ENCODE measurements at places on chromosomes 12 and 14.

GRCh38 chr14:103686831-103687485, 28.3 kb downstream of the XRCC3 start:
- no peak for DNase-seq

DNA sequence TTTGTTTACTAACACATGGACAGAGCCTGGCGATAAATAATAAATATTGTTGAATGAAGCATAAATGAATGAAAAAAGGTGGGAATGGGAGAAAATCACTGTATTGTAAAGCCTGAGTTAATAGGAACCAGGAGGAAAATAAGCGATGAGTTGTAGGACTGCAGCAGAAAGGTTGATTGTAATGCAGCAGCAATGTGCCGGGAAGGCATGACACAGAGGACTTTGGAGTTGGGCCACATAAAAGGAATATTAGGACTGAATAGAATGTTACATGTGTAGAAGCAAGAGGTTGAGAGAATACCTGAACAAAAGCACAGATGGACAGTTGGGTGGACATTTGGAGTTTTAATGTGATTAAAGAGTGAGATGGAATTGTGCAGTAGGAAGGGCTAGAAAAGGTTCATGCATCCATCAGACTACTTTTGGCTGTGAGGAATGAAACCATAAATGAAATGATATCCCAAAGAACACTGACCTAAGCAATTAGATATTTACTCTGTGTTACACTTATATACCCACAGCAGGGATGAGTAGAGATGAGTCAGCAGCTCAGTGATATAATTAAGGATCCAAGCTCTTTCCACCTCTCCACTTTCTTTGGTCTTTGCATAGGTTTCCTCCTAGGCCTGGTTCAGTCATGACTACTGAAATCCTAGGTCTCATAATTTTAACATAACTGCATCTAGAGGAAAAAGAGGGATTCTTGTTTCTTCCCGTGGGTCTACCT, 55.4 kb downstream of the CCER1 start:
- DNase-seq: no peak

DNA sequence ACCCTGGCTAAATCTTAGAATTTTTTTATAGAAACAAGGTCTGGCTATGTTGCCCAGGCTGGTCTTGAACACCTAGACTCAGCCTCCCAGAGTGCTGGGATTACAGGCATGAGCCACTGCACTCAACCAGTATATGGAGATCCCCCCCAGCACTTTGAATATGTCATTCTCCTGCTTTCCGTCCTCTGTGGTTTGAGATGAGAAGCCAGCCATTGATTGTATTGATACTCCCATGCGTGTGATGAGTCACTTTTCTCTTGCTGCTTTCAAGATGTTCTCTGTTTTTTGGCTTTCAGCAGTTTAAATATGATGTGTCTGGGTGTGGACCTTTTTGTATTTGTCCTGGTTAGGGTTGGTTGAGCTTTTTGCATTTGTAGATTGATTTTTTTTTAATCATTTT, 75.2 kb upstream of the DNM1L start:
- no peak for DNase-seq

- no peak for DNase-seq
Measured at GRCh38 chr12:10708862-10709261, 14.3 kb downstream of the YBX3 start.

GRCh38 chr14:91332986-91333649, 84.5 kb downstream of the CCDC88C start:
- DNase-seq: no peak

GRCh38 chr14:30177781-30178180, 250.1 kb upstream of the PRKD1 start:
- no peak for DNase-seq

GRCh38 chr14:91904483-91904882, 37.1 kb upstream of the TC2N start:
- DNase-seq: no peak

DNA sequence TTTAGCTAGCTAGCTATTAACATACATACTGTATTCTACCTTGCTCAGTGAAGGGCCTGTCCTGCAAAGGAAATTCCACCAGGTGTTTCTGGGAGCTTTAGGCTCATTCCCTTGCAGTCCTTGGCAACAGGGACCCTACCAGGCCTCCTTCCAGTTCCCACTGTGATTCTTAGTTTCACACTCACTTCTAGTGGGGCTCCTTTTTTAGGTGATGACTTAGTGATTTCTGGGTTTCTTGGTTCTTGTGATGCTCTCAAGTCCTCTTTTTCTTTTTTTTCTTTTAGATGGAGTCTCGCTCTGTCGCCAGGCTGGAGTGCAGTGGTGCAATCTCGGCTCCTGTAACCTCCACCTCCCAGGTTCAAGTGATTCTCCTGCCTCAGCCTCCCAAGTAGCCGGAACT, 10.4 kb upstream of the STRN3 start:
- no peak for DNase-seq

DNA sequence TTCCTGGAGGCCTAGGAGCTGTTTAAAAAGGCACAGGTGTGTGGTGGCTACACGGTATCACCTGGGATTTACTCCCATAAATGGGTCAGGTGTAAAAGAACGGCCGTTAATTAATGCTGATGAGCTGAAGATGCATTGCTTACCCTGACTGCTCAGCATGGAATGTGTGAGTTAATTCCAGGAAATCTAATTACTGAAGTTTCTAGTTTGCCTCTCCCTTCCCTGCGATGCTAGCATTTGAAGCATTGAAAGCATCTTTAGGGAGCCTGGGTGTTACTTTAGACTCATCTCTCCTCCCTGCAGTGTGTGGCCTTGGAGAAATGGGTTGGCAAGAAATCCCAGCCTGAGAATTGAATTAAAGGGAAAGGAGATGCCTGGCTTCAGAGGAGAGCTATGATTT, 415.9 kb downstream of the FUT8 start:
- DNase-seq: no peak

GRCh38 chr14:97773598-97773997, 976.4 kb downstream of the VRK1 start:
- DNase-seq: no peak

- DNase-seq: no peak
Measured at GRCh38 chr14:59154373-59154772, 34.1 kb upstream of the DAAM1 start.

DNA sequence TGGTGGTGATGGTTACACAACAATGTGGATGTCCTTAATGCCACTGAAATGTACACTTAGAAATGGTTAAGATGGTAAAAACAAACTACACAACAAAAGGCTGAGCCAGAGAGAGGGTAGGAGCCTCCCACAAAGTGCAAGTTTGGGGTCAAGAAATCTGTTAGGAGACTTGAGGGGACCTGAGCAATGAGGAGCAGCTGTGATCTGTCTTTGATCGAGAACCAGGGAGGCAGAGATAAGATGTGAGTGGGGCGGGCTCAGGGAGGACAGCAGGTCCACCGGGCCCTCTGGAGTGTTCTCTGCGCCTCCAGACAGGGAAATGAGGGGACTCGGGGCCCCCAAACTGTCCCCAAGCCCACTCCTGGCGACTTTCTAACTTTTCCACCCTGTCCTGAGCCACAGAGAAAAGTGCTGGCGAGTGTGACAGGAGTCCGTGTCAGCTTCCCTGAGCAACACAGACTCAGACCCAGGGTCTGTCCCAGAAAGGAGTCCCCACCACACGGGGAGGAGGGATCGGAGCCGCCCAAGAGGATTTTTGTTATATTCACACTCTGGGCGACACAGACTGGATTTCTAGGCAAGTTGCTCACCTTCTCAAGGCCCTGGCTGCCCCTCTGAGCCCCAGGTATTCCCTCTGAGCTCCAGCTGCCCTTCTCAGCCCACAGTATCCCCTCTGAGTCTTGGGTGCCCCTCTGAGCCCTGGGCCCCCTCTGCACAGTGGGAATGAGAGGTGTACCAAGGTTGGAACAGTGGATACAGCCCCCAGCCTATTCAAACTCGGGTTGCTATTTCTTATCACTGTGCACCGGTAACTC, 11.5 kb upstream of the SCARB1 start:
- DNase-seq: no peak

GRCh38 chr14:75702616-75703261, 41.7 kb downstream of the TTLL5 start:
- DNase-seq: no peak

- no peak for DNase-seq
Measured at GRCh38 chr12:51906430-51907082, 748 bp upstream of the ACVRL1 start.

- no peak for DNase-seq
Measured at GRCh38 chr14:103128631-103129300, 5.5 kb downstream of the TNFAIP2 start.

- no peak for DNase-seq
Measured at GRCh38 chr14:94471045-94471444, 5.0 kb downstream of the SERPINA9 start.

DNA sequence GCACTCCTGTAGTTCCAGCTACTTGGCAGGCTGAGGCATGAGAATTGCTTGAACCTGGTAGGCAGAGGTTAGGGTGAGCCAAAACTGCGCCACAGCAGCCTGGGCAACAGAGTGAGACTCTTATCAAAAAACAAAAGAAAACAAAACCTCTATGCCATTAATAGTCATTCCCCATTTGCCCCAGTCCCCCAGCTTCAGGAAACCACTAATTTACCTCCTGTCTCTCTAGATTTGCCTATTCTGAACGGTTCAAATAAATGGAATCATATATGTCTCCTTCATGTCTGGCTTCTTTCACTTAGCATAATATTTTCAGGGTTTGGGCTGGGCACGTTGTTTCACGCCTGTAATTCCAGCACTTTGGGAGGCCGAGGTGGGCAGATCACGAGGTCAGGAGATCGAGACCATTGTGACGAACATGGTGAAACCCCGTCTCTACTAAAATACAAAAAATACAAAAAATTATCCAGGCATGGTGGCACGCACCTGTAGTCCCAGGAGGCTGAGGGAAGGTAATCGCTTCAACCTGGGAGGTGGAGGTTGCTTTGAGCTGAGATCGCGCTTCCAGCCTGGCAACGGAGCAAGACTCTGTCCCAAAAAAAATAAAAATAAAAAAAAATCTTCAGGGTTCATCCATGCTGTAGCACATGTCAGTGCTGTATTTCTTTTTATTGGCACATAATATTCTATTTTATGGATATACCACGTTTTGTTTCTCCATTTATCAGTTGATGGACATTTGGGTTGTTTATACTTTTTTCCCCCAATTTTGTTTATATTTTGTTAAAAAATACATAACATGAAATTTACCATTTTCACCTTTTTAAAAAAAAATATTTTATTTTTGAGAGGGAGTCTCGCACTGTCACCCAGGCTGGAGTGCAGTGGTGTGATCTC, 31.9 kb downstream of the KNTC1 start:
- DNase-seq: no peak

DNA sequence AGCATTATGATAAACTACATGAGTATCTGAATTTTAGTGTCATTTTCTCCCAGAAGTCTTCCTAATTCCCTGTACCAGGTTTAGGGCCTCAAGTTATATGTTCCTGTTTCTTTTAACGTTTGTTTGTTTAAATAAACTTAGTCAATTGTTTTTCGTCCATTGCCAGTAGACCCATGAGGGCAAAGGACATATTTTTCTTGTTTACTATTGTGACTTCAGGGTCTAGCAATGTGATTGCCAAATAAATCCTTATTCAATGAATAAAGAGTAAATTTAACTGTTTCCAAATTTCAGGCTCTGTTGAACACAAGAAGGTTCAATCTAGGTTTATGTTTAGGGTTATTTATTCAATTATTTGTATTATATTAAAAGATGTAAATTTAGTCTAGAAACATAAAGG, 391.6 kb upstream of the MGAT4C start:
- no peak for DNase-seq

DNA sequence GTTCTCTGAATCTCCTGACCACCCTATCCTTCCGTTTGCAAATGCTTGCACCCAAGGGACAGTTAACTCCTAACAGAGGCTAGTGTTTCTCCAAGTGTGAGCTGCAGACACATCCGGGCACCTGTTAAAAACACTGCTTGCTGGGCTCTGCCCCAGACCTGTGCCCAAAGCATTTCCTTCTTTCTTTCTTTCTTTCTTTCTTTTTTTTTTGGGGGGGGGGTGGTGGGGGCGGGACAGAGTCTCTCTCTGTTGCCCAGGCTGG, 42.5 kb downstream of the SPRING1 start:
- DNase-seq: no peak

- no peak for DNase-seq
Measured at GRCh38 chr12:3770891-3771290, 18.0 kb upstream of the CRACR2A start.

GRCh38 chr12:17030338-17030737, 424.4 kb upstream of the LMO3 start:
- DNase-seq: no peak

DNA sequence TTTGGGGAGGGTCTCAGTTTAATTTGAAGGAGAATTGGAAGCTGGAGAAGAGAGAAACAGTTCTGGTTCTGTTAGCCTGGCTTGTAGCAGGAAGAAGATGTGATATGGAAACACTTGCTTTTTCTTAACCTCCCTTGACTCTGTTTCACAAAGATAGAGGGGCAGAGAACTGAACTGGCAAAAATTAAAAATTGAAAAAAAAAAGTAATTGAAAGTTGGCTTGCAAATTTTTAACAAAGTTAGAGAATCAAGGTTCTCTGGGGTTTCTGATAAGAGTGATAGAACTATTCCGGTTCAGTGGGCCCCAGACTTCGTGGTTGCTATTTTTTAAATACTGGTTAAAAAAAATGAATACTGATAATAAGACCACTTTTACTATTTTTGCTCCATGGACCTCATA, 2.8 kb downstream of the CRADD start:
- no peak for DNase-seq

GRCh38 chr12:56146492-56147460, 5.6 kb upstream of the MYL6B start:
- DNase-seq: no peak

DNA sequence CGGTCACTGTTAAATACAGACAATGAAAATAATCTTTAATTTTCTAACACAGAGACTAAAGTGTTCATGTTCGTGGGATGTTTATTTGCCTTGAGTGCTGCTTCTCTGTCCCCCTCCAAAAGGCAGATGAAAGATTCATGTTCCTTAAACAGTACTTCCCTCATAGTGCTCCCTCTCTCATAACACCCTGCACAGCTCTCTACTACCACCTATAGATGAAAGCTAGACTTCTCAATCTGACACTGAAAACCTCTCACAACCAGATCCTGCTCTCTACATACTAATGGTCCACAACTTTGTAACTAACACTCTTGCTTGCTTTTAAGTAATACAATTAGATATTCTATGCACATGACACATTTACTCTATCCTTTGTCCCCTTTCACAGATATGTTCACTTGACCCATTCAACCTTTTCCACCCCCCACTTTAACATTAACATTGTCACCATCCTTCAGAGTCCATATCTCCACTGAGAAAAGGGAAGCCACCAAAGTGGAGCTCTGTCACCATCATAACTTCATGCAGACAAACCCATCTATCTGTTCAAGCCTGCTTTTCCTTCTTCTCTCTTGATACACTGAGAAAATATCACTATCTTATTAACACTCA, 266.4 kb upstream of the USP15 start:
- no peak for DNase-seq

GRCh38 chr12:13405961-13406703, 209.6 kb downstream of the EMP1 start:
- no peak for DNase-seq

All from AG04449 (cell line).